ENCODE measurements at places on chromosomes 5 and 9.

DNA sequence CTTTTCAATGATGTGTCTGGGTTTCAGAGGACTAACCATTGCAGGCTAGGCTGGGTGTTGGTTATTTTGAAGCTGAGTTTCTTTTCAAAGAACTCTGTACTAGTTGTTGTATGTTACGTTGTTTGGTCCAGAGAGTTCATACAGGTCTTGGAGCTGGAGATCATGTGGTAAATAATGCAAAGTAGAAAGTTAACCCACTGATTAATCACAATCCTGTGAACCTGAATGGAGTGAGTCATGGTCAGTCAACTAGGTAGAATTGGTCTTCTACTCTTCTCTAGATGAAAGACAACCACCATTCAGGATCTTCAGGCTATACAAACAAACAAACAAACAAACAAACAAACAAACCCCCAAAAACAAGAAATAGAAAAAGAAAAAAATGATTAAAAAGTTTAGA lies 388.9 kb upstream of the ACTBL2 start:
- DNase-seq, result no peak

- DNase-seq, result no peak
These were observed 468.2 kb downstream of the ARHGEF28 start for GRCh38 chr5:74094096-74094781.

- no peak for DNase-seq
These were observed 12.7 kb downstream of the DUSP1 start for GRCh38 chr5:172758077-172758833.

- no peak for DNase-seq
These were observed 114.3 kb downstream of the MVB12B start for GRCh38 chr9:126440940-126441339.

- no peak for DNase-seq
These were observed 31.2 kb downstream of the C9 start for GRCh38 chr5:39333104-39333503.

DNA sequence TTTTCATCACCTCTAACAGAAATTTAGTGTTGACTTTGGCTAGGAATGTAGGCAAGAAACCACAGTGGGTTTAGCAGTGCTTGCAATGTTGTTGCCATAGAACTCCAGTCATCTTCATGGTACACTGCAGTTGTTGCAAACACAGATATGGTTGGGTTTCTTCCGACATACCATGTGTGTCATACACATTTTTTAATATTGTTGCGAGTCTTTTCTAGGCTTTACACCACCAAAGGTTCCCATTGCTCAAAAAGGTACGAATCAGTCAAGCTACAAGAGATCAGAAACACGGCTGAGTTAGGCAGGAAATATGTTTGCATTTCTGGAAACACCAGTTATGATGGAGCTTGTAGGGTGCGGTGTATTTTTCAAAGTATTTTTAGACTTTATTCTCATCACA lies 172.4 kb downstream of the SYK start:
- DNase-seq, result no peak

- no peak for DNase-seq
These were observed 53.9 kb upstream of the UBAC1 start for GRCh38 chr9:136014924-136015633.

DNA sequence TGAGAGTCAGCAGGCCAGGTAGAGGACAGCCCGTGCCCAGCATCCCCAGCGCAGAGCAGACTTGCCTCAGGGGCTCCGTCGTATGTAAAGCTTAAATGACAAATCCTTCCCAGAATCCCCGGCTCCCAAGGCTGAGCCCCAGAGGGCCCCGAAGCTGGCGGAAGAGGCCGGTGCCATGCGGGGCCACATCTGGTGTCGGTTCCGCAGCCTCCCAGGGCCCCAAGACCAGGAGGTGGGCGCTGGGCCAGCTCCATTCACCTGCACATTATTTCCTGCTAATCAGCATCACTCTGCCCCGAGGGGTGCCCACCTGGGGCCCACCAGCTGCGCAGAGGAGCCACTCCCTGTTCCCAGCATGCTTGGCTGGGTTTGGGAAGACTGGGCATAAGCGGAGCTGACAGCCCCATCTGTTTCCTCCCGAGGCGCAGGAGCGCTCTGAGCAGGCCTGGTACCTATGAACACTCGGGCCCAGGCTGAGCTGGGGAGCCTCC lies 124.0 kb upstream of the PPP1R26 start:
- no peak for DNase-seq

DNA sequence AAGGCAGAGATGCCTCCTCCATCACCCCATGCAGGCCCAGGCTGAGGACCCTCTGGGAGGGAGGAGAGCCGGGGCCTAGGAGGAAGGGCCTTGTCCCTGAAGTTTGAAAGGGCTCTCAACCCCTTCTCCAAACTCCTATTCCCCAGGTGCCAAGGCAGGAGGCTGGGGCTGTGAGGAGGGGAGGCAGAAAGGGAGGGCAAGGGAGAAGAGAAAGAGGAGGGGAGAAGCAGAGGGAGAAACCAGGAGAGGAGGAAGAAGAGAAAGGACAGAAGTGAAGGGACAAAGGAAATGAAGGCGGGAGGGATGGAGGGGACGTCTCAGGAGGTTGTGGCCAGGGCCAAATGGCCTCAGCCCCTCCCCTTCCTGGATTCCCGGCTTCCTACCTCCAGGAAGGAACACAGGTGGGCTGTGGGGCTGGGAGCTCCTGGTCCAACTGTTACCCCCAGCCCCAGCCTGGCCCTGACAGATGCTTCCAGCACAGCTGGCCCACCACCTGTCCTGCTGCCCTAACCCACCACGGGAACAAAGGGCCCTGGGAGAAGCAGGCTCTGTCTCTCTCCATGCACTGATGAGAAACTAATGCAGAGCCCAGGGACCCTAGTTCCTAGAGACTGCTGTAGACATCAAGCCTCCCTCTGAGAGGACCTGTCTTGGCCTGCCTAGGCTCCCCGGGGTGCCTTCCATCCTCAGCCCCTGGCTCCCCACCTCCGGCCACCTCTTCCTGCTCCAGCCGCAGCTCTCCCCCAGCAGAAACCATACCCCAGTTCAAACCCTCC lies 3.5 kb downstream of the DBN1 start:
- no peak for DNase-seq

GRCh38 chr5:172282272-172283019 lies 1.1 kb downstream of the UBTD2 start:
- no peak for DNase-seq

DNA sequence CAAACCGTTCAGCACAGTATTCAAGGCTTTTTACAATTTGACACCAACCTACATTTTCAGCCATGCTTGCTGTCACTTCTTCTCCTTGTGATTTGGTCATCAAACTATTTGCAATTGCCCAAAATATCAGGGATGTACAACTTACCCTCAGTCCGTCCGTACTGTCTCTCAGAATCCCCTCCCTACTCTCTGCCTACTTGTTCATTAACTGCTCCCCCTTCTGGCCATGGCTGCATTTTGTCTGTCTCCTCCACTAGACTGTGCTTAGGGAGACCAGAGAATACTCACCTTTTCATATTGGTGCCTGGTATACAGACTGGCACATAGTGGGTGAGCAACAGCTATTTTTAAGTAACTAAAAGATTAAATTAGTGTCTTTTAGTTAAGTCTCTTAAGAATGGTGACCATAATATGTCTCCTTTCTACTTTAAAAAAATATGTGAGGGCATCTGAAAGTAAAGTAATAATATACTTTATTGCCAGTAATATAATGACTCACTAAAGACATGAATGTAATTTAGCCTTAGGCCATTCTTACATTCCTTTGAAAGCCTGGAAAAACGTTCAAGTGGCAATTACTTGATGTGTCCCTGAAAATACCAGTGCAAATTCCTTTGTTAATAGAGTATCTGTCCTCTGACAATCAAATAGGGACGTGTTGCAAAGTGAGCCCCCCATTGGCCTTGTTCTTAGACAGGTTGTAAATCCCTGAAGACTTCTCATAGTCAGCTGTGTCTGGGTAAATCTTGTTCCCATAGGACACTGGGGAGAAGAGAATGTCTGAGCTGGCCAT lies 27.8 kb downstream of the PRLR start:
- no peak for DNase-seq

- no peak for DNase-seq
These were observed 88.9 kb downstream of the PCSK5 start for GRCh38 chr9:75979362-75979761.

DNA sequence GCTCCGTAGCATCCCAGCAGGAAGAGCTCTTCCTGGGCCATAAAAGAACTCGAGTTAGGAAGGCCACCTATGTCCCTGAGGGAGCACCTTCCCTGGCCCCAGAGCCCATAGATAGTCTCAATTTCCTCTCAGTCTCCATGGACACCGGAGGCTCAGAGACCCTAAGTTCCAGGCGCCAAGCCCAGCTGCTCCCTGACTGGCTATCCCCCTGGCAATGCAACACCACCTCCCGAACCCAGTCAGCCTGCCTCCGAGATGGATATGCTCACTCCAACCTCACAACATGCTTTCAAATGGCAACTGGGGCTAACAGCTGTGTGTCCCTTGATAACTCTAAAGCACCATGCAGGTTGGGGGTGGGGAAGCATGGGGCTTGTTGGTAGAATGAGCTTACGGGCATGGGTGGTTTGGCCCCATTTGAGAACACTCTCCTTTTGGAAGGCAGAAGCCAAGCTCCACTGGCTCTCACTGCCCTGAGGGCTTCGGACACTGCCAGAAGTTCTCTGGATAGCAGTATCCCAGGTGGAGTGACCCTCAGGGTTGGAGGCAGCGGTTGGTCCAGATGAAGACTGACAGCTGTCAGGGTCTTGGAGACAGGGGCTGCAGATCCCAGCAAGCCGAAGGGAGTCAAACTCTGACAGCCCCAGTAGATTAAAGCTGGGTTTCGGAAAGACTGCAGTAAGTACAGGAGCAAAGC lies 165.3 kb downstream of the PAX5 start:
- DNase-seq, result no peak

DNA sequence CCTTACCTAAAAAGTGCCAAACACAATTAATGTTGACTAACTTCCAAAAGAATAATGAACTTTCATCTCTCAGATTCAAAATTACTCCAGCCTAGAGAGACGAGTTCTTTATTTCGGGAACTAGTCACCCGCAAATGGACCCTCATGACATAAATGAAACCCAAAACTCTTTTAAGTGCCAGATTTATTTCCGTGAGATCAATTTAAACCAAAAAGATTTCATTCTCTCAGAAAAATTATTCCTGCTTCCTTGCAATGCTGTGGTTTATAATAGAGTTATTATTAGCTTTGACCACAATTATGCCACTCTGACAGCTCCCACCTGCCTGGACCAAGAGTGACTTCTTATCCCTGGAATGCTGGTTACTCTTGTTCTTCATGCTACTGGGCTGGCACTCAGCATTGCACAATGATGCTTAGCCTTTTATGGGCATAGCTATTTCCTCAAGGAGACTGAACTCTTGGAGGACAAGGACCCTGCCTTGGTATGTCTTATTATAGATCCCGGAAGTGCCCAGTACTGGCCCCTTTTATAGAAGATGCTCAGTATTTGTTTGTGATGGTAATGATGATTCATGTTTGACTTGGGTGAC lies 183.5 kb downstream of the SNX18 start:
- DNase-seq, result no peak

DNA sequence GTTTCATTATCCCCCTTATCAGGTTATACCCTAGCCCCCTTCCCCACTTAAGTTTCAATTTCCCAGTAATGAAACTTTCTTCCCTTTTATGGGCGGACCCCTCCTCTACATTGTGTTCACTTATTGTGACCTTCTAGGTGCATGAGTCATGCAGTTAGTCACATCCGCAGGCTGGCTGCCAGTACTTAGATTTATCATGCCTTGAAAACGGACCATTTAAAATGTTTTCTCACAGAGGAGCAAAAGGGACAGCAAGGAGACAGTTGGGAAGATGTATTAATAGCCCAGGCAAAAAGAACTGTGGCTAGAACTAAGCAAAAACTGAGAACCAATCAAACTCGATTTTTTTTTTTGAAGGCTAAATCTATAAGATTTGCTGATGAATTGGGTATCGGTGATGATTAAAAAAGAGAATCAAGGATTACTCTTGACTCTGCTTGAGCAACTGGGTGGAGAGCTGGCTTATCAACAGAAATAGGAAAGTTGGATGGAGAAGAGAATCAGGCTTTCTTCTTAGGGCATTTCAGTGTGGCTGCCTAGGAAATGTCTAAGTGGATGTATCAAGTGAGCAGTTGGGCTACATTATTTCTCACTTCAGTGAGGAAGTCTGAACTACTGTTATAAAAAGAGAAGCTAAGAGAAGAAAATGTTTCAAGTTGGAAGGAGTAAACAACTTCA lies 615.0 kb downstream of the HINT1 start:
- DNase-seq, result no peak

DNA sequence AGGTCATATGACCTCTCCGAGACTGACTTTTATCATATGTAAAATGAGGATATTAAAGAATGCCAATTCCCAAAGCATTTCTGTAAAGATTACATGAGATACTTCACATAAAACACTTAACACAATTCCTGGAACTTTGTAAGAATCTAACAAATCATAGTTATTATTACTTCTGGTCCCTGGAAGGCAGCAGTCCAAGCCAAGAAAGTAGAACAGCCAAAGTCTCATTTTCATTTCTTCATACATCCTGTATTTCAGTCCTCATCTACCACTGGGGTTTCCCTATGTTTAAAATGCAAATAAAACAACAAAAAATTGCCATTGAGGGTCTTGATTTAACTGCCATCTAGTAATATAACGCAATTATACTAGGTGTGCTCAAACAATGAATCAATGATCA lies 179.5 kb downstream of the MARCHF11 start:
- no peak for DNase-seq

DNA sequence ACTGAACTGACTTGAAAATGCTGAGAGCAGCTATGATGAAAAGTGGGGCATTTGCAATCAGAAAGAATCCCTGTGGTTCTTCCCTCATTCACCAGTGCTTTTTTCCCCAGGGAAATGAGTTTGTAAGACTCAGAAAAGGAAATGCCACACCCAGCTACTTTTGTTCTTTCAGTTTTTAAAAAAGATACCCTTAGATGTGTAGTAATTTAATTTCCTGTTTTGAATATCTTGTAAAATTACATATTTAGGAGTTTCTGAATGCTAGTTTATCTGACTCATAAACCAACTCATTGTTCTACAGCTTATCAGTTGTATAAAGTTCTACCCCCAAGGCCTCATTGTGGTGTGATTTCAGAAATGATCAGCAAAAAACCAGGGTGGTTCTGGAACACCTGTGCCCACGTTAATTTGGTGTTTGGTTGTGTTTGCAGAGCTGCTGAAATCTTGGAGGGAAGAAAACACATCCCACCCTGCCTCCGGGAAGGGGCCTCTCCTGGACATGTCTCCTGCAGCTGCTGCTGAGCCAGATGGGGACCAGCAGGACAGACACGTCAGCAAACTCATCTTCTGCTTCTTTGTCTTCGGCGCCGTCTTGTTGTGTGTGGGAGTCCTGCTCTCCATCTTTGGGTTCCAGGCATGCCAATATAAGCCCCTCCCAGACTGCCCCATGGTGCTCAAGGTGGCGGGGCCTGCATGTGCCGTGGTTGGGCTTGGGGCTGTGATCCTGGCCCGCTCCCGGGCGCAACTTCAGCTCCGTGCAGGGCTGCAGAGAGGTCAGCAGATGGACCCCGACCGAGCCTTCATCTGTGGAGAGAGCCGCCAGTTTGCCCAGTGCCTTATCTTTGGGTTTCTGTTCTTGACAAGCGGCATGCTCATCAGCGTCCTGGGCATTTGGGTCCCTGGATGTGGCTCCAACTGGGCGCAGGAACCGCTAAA lies 2.8 kb downstream of the TMEM171 start:
- no peak for DNase-seq
